Dorsolateral prefrontal cortex (tissue), 122 donors: ENCODE measurements at places on chromosomes 1 and 21. TPM values are rescaled to one million over a fixed set of nuclear protein-coding genes. Genes with fewer than 3 reads are reported as not detected.

DNA sequence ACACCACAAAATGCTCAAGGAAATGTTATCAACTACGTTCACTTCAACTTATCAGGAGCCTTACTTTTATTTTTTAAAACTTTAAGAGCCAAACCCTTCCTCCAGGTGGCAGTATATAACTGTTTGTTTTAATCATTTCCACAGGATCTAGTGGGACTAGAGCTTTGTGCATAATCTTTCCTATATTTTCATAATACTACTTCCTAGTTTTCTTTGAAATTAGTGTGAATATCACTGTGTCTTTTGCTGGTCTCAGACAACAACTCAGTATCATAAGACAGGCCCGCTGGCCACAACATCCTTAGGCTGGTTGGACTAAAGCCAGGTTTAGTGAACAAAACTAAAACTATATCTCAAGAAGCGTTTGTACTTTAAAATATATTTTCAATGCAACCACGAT, 145.5 kb downstream of the TIAM1 start:
- no peak for DNase-seq

- peak; percentile 46 for DNase-seq
Observed at GRCh38 chr1:233614173-233614742, 352 bp downstream of the KCNK1 start.

The AGT gene
- total RNA-seq, result 75.7 TPM

The GJA9 gene
- total RNA-seq, result not detected

DNA sequence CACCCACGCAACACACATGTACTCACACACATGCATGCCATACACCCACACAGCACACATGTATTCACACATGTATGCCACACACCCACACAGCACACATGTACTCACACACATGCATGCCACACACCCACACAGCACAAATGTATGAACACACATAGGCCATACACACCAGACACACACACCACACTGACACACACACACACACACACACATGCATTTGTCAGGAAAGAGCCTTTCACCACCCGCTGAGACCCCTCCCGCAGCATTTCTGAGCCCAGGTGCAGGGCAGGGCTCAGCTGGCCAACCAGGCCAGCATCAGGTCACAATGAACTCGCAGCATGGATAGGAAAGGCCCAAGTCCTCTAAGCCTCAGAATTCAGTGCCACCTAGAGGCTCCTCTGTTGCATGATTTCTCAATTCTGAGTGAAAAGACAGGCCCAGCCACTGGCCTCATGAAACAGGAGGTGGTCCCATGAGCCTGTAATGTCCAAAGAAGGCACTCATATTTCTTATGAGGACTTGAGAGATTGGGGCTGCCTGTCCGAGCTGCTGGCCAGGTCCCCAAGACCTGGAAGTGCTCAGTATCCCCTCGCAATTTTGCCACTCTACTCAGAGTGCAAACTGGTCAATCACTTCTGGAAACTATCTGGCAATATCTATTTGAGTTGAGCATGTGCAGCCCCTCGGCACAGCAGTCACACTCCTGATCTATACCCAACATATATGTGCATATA, 57.3 kb downstream of the PSMG1 start:
- no peak for DNase-seq

- no peak for DNase-seq
Observed at GRCh38 chr1:77489910-77490309, 192.5 kb downstream of the ZZZ3 start.

GRCh38 chr1:147762233-147763024, 2.0 kb upstream of the GJA5 start:
- no peak for DNase-seq

- DNase-seq, result no peak
Observed at GRCh38 chr1:113818578-113818977, 6.3 kb upstream of the RSBN1 start.

DNA sequence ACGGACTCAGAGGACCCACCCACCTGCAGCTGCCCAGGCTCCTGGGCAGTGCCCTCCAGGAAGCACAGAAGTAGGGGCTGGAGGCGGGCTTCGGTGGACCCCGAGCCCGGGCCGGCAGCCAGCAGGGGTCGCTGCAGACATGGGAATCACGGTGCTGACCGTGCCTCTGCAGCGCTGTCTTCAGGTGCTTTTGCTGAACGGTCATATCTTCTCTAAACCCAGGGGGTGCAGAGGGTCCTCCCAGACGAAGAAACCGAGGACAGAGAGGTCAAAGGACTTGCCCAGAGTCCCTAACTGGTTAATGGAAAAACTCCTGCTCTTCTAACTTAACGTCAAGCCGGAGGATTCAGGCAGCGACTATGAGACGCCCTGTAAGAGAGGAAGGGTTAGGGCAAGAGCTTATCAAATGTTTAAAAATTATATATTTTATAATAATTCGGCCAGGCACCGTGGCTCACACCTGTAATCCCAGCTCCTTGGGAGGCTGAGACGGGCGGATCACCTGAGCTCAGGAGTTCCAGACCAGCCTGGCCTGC, 21.5 kb upstream of the LEFTY2 start:
- no peak for DNase-seq

GRCh38 chr1:199580300-199580699, 447.2 kb upstream of the NR5A2 start:
- no peak for DNase-seq

- DNase-seq, result no peak
Observed at GRCh38 chr1:7515175-7515574, 255.9 kb upstream of the VAMP3 start.

DNA sequence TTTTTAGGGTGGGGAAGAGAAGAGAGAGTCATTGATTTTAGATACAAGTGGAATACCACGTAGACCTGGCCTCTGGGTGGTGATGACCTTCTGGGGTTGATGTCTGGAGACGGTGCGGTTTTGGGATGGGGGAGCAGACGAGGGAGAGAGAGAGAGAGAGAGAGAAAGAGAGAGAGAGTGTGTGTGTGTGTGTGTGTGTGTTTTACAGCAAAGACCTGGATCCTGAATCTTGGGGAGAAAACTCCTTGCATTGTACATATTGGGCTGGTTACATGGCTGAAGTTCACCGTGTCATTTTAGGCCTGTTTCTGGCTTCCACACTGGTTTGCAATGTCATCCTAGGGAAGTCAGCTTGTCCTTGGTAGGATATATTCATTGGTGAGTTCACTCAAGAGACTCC, 89.0 kb downstream of the GALNT2 start:
- DNase-seq, result no peak

The C1orf87 gene
- 0.39 TPM for total RNA-seq

DNA sequence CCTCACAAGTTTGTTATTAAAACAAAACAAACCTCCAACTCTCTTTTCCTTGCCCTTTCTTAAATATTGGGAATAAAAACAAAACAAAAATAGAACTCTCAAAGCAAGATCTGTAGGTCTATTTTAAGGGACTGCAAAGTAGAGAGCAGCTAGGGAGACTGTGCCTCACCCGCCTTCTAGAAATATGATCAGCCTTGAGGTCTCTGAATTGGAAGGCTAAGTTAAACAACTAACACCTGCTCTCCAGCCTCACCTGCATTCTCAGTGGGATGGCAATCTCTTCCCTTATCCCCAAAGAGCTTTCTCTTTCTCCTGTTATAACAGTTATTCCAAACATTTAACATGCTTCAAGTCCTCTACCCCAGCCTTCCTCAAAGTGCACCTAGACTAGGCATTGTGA, 75.5 kb upstream of the TNR start:
- DNase-seq, result no peak

The MIXL1 gene
- not detected for total RNA-seq

- DNase-seq, result no peak
Observed at GRCh38 chr1:99661780-99662179, 15.9 kb downstream of the PALMD start.

DNA sequence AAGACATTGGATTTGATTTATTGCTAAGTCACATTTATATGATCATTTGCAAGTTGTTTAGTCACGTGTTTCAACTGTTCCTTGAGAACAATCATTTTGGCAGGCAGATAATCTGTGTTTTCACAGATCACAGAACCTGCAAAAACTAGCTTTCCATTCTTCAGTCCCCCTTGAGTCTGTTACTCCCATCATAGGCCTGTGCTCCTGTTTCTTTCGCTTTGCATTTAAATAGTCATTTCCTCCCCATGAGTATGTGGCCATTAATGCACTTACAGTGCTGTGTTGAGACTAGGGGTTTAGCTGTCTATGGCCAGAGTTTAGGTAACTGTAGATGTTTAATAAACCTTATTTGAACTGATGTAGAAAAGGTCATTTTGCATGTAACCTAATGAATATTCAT, 214.5 kb downstream of the PATJ start:
- DNase-seq, result no peak

The MYOG gene
- total RNA-seq, result not detected

- DNase-seq, result no peak
Observed at GRCh38 chr1:109997867-109998229, 13.3 kb downstream of the AHCYL1 start.

GRCh38 chr1:20936216-20936615, 149.1 kb upstream of the HP1BP3 start:
- no peak for DNase-seq

DNA sequence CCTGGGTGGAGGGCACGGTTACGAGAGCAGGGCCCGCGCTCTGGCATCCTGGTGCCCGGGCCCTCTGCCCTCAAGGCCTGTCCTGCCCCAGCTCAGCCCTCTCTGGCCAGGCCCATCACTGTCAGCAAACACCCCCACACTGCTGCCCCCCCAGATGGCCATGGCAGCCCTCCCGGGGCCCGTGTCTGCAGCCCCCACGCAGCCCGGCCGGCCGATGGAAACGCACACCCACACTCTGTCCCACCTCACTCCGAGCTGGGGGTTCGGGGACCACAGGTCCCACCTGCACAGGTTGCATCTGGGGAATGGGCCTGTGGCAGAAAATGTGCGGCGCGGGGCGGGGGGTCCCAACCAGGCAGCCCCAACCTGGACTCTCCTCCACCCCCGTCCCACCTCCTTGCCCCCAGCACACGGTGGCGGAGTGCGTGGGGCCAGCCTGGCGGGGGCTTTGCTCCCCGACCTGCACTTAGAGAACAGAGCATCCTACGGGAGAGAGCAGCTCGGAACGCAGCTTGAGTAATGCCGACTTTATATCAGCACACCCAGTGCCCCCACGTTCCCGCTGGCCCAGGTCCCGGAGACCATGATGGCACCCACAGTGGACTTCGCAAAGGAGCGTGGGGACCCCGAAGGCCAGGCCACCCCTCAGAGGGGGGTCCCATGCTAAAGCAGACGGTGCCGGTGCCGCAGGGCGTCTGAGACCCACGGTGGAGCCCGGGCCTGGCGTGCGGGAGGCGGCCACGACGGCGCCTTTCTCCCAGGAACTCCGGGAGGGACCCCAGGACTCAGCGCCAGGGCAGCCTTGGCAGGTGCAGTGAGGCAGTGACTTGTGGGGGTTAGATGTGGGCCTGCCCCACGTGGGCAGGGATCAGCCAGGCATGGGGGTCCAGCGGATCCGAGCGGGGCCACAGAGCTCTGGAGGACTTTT, 7.5 kb upstream of the RNF223 start:
- DNase-seq, result peak; percentile 22

GRCh38 chr1:87333692-87334347, 5.1 kb downstream of the LMO4 start:
- no peak for DNase-seq

- DNase-seq, result no peak
Observed at GRCh38 chr1:113141650-113142473, 68.9 kb downstream of the LRIG2 start.

- DNase-seq, result peak; percentile 18
Observed at GRCh38 chr1:53359225-53359933, 31.5 kb upstream of the LRP8 start.

The REG4 gene
- not detected for total RNA-seq

DNA sequence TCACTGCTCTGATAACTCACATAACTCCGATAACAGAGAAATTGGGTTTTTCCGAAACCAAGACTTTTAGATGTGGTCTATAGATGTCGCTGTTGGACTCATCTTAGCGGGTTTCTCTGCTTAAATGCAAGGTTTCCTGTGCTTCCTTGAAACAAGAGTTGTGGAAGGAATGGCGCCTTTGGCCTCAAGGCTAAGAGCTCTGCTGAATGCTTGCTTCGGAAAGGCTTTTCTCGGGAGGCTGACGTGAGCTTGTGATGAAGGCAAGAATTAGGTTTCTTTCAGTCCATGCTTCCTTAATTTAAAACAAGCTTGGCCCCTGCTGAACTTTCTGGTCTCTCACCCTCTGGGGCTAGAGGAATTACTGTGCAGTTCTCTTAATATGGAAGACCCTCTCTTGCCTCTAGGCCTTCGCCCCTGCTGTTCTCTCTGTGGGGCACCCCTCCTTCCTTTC, 113.5 kb downstream of the MAP3K21 start:
- no peak for DNase-seq

The NR1I3 gene
- not detected for total RNA-seq

The TGFB2 gene
- 28.4 TPM for total RNA-seq

DNA sequence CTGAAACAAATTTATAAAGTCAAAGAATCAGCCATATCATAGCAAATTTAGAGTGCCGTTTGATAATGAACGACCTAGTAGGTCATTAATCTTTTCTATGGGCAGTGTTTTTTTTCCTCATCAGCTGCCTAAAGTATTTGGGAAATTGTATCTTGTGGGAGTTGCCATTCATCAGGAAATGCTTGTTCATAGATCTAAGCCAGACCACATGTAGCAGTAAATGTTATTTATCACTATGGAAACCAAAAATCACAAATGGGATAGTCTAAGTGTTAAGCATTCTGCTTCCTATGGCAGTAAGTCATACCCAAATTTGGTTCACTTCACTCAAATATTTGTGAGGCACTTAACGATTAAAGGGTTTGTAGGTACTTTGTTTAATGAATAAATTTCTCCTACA, 52.9 kb downstream of the LRRC8D start:
- no peak for DNase-seq

DNA sequence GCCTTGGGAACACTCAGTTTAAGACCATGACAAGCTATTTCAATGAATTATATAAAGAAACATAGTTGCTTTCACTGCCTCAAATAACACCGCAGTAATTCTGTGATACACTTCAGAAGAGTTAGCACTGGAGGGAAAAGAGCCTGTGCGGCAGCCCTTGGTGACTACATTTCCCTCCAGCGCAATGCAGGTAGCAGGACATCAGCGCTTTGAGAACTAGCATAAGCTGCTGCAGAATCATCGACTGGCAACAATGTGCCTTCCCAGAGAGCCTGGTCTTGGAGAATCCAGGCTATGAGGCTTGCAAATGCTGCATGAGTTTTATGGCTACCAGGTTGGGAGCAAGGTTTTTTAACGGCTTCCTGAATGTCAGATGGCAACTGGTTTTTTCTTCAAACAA, 7.5 kb downstream of the NRIP1 start:
- DNase-seq, result no peak

The NOS1AP gene
- total RNA-seq, result 65.7 TPM

DNA sequence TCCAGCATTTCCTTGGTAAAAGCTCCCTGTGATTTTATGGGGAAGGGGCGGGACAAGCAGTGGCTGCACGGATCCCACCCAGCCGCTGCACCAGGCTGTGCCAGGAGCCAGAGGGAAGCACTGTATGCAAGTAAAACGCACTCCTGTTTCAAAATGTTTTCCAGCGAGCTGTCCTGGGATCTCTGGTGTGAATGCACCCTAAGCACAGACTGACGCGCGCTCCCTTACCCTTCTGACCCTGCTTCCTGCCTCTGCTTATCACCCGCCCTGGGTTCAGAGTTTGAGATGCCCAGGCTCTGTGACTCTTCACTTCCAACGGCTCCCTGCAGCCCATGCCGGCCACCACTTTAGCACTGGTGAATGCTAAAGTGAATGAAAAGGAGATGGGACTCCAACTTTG, 131.2 kb downstream of the RHOU start:
- no peak for DNase-seq

The ADGRL4 gene
- 7.0 TPM for total RNA-seq
